Activated CD4-positive, alpha-beta T cell treated with anti-CD3 and anti-CD28 coated beads, Interleukin-2, Interleukin-6, amounts not matched to agents 100 ng/mL and 50 ng/mL, durations not matched to agents 16 hours and 8 hours (primary cell): ENCODE measurements at places on chromosomes 13 and 19.

- DNase-seq: no peak
These were observed 27.2 kb downstream of the PLEKHJ1 start for GRCh38 chr19:2208975-2209374.

DNA sequence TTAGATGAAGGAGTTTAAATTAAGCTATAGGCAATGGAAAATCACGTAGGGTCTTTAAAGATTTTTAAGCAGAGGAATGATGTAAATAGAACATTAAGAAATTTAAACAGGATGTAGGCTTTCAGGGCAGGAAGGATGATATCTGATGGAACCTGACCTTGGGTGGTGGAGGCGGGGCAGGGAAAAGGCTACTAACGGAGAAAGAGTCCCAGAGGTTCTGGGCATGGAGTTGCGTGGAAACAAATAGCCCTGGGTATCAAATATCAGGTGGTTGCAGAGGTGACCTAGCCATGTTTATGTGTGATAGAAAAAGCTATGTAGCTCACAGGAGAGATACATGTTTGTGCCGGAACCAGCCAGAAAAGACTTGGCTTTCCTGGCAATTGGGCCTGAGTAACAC is 7.8 kb upstream of the CDK8 start:
- DNase-seq: no peak

DNA sequence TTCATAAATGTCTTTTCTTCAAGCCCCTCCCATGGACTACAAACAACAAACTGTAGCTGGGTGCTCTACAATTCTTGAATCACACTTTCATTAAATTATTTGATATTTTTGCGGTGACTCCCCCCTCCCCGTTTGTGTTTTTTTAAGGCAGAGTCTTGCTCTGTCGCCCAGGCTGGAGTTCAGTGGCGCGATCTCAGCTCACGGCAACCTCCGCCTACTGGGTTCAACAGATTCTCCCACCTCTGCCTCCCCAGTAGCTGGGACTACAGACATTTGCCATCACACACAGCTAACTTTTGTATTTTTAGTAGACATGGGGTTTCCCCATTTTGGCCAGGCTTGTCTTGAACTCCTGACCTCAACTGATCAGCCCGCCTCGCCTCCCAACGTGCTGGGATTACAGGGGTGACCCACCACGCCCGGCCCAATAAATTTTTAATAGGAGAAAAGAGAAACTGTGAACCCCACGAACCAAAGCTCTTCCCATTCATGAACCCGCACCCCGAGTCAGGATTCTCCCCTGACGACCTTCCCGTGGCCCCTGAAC is 703 bp downstream of the ZNF506 start:
- peak; percentile 7 for DNase-seq

DNA sequence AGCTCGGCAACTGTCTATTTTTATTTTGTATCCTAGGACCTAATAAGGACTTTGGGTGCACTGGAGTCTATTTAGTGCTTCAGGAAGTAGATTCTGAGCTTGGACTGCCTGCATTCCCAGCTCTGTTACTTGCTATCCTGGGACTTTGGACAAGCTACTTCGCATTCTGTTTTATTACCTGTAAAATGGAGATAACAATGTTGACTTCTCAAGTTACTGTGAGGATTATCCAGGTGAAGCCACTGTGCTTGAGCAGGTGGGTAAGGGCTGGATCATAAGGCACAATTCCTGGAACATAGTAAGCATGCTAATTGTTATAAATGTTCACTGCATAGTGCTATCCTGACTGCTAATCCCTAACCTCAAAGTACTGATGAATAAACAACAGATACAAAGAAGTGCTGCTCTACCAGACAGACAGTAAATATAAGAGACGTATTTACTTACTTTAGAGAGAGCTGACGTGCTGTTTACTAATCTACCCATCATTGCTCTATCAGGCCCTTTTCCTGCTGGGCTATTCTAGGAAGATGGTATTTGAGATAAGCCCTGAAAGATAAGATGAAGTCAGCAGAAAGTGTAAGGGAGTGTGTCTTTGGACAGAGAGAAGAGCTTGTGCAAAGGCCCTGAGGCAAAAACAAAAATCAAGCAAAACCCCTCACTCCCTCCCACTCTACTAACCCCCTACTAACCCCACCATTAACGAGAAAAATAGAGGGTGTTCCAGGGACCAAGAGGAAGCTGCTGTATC is 50.8 kb upstream of the FLT1 start:
- no peak for DNase-seq

DNA sequence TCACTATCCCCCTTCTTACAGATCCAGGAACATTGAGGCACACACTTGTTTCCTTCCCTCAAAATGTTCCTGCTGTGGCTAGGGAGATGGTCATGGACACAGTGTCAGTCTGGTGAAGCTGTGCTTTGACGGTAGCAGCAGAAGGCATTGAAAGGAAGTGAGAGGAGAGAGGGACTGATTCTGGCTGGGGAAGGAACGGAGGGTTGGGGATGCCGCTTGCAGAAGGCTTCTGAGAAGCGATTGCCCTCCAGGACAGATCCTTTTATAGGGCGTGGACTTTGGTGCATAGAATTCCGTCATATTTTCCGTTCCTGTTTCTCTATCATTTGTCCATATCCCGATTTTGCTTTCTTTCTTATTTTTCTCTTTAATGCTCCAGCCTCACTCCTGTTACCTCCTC is 14.1 kb upstream of the MYH14 start:
- no peak for DNase-seq

DNA sequence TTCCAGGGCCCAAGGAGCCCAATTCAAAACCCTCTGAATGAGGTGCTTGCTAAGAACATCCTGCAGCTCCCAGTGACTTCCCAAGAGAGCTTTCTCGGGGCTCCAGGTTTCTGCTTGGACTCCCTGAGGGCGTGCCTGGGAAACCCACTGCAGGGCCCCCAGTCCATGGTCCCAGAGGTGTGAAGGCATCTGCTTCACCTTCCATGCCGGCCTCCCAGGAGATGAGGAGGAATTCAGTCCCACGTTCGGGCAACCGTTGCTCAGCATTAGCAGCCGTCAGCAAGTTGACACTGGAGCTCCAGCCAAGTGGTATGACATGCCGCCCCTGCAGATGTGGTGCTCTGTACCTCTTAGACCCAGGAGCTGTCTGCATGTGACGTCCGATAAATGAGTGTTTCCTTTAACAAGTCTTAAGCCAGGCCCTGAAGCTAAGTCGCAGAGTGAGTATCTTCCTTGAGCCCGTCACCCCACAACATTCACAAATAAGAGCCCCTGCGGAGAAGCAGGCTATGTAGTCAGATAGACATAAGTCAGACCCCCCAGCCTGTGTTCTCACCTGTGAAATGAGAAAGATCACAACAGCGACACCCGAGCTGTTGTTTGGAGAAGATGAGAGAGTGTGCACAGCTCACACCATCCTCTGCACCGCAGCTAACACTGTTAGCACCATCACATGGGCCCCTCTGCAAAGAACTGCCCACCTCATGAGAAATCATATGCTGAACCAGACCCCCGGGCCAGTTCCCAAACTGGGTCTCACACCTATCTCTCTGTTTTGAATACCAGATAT is 150.3 kb downstream of the KATNAL1 start:
- no peak for DNase-seq

GRCh38 chr19:47229676-47230053 is 1.3 kb downstream of the BBC3 start:
- peak; percentile 18 for DNase-seq
